SJSA1 (cell line): ENCODE measurements at places on chromosomes 7 and 10. TPM values are rescaled to one million over a fixed set of nuclear protein-coding genes. Genes with fewer than 3 reads are reported as not detected.
A peak's percentile ranks its signal among the peaks of the same experiment; 100 is the strongest.

DNA sequence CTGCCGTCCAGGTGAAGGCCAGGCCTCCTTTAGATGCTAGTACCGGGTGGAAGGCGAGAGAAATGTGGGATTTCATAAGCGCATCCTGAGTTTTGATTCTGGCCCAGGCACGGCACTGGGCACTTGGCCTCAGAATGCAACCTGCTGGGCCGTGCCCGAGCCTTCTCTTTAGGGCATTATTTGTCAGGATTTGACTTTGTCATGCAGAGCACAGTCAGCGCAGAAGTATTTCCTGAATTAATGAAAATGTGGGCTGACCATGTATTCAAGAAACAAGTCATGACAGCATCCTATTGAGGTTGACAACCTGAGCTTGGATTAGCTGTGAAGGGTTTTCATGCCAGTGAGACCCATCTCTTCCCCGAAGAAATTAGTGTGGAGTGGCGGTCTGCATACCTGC, 34.4 kb downstream of the RCC1L start:
- peaks cover 21% of the 10 kb centered on the region for H3K36me3 ChIP-seq
- H3K27me3 ChIP-seq: no peaks in the 10 kb centered on the region
- no peaks in the 10 kb centered on the region for H3K4me1 ChIP-seq
- H3K27ac ChIP-seq: no peak overlapping the region
- no peak overlapping the region for H3K4me3 ChIP-seq

GRCh38 chr10:6255548-6256061, 52.9 kb downstream of the PFKFB3 start:
- H3K4me1 ChIP-seq: no peaks in the 10 kb centered on the region
- no peak overlapping the region for H3K27ac ChIP-seq
- H3K36me3 ChIP-seq: no peaks in the 10 kb centered on the region
- no peak for DNase-seq
- no peaks in the 10 kb centered on the region for H3K27me3 ChIP-seq

DNA sequence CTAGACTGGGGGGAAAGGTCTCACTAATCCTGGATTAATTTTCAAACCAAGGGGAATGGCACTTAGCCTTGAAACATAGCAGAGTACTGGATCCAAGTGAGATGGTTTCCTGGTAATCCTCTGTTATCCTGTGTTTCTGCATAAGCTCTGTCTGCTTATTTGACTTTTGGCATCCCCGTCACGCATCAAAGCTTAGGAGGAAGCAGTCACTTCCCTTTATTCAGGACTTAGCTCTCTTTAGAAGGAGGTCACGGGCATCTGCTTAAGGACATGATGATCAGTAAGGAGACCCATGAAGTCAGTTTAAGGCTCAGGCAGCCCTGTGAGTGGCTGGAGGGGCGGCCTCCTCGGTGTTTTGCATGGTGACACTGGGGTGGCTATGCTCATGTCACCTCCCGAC, 30.0 kb downstream of the TSPAN15 start:
- no peaks in the 10 kb centered on the region for H3K27me3 ChIP-seq
- DNase-seq: no peak
- no peak overlapping the region for H3K4me3 ChIP-seq
- H3K36me3 ChIP-seq: no peaks in the 10 kb centered on the region
- no peak overlapping the region for H3K27ac ChIP-seq

GRCh38 chr7:120873401-120873800, 15.5 kb upstream of the TSPAN12 start:
- H3K4me3 ChIP-seq: no peak overlapping the region
- H3K27ac ChIP-seq: no peak overlapping the region
- peaks cover 12% of the 10 kb centered on the region; the same call in 1 of the 2 replicates for H3K27me3 ChIP-seq
- no peaks in the 10 kb centered on the region for H3K4me1 ChIP-seq
- no peaks in the 10 kb centered on the region for H3K36me3 ChIP-seq
- no peak for DNase-seq

DNA sequence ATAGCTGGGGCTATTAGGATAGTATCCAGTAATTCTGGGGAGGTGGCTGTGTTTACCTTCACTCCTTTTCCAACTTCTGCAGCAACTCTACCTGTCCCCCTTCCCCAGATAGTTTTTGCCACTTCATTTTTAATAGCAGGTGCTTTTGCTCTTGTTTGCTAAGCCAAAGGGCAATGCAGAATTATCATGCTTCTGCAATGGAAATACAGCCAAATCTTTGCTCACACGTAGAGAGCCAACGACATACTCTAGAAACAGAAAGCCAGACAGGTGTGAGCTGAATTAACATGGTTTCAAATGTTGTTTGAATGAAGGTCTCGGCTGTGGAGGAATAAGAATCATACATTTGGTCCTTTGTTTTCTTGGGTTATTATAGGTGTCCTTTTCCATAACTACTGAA, 14.4 kb downstream of the PLEKHS1 start:
- H3K4me1 ChIP-seq: no peaks in the 10 kb centered on the region
- no peak overlapping the region for H3K4me3 ChIP-seq
- no peaks in the 10 kb centered on the region for H3K36me3 ChIP-seq
- no peak for DNase-seq
- peaks cover 47% of the 10 kb centered on the region for H3K27me3 ChIP-seq
- no peak overlapping the region for H3K27ac ChIP-seq

DNA sequence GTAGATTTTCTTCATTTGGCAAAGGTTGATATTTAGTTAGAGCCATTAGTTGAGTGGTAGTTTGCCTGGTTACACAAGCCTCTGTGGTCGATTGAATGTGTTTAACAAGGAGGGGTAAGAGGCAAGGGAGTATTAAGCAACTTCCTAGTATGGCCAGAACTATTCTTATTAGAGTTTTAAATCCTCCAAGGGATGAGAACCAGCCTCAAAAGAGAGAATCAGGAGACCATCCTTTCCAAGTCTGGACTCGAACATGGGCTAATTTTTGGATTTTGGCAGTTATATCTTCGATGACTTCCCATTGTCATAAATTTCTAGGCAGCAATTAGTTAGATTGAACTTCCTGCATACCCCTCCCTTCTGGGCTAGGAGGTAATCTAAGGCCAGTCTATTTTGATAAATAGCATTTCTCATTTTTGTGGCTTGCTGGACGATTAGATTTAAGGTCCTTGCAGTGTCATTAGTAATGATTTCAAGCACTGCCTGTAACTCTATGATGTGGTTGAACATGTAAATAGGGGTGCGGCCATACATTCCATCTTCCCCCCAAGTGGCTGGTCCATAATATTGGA, 219.5 kb upstream of the KCND2 start:
- H3K4me3 ChIP-seq: no peak overlapping the region
- H3K4me1 ChIP-seq: no peaks in the 10 kb centered on the region
- no peak for DNase-seq
- H3K27ac ChIP-seq: no peak overlapping the region
- H3K36me3 ChIP-seq: no peaks in the 10 kb centered on the region

Gene TMEM196
- total RNA-seq: not detected in 2 replicates

Gene GSTO2
- 0.13 TPM in 1 of 2 replicates, not detected in the other for total RNA-seq

- H3K4me1 ChIP-seq: no peaks in the 10 kb centered on the region
- no peak for DNase-seq
- H3K27ac ChIP-seq: no peak overlapping the region
- H3K27me3 ChIP-seq: no peaks in the 10 kb centered on the region
- H3K4me3 ChIP-seq: no peak overlapping the region
- H3K36me3 ChIP-seq: no peaks in the 10 kb centered on the region
These were observed 64.7 kb downstream of the POM121L12 start for GRCh38 chr7:53100091-53100490.

Gene SH3PXD2A
- total RNA-seq: 10.3 and 13.4 TPM in 2 replicates

Gene ITGB8
- 1.3 and 3.6 TPM in 2 replicates for total RNA-seq

Gene ACHE
- total RNA-seq: 0.16 TPM in 1 of 2 replicates, not detected in the other

DNA sequence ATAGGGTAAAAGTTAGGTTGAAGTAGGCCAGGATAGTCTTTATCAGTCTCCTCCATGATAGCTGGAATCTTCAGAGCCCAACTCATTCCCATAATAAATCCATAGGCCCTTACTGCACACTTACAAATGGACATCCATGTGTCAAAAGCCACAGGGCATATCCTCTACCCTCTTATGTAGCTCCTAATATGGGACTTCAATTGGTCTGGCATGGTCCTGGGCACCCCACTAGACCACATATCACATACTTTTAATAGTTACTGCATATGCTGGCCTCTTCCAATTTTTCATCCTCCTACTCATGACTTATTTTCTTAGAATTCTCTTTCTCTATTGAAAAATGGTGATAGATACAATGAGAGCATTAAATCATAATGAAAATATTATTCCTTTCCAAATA, 169.3 kb downstream of the MAGI2 start:
- H3K36me3 ChIP-seq: no peaks in the 10 kb centered on the region
- peak overlapping the region; percentile 97 for H3K27ac ChIP-seq
- DNase-seq: no peak
- H3K27me3 ChIP-seq: no peaks in the 10 kb centered on the region
- H3K4me3 ChIP-seq: no peak overlapping the region

GRCh38 chr10:88127269-88127668, 263.8 kb downstream of the PTEN start:
- H3K27ac ChIP-seq: no peak overlapping the region
- H3K27me3 ChIP-seq: no peaks in the 10 kb centered on the region
- DNase-seq: no peak
- H3K4me1 ChIP-seq: no peaks in the 10 kb centered on the region
- no peak overlapping the region for H3K4me3 ChIP-seq
- H3K36me3 ChIP-seq: no peaks in the 10 kb centered on the region

- no peak for DNase-seq
- no peak overlapping the region for H3K4me3 ChIP-seq
These were observed 607.8 kb downstream of the PTPRN2 start for GRCh38 chr7:157979636-157980340.
